ENCODE measurements at places on chromosomes 13 and 19.

GRCh38 chr19:41591951-41592562, 16.1 kb downstream of the CEACAM21 start:
- no peak for DNase-seq

GRCh38 chr19:18626906-18627305, 9.9 kb upstream of the KLHL26 start:
- no peak for DNase-seq

DNA sequence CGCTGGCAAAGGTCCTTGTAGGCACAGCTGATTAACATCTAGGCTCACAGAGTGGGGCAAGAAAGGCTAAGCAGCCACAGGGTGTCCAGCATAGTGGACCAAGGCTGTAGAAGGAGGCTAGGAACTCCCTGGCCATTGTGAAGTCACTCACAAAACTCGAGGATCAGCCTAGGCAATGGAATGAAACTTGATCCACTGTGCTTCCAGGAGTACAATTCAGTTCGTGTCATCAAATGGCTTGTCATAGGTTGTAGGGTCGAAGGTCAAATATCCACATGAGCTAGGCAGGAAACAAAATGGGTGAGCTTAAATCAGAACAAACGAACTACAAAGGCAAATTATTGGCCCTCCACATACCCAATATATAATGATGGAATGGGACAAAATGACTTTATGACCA, 4.4 kb upstream of the FAM187B start:
- DNase-seq, result no peak

GRCh38 chr19:6499052-6499790, 2.9 kb downstream of the TUBB4A start:
- DNase-seq, result no peak

- DNase-seq, result peak; percentile 14
Measured at GRCh38 chr13:98782654-98783053, 30.2 kb upstream of the SLC15A1 start.

DNA sequence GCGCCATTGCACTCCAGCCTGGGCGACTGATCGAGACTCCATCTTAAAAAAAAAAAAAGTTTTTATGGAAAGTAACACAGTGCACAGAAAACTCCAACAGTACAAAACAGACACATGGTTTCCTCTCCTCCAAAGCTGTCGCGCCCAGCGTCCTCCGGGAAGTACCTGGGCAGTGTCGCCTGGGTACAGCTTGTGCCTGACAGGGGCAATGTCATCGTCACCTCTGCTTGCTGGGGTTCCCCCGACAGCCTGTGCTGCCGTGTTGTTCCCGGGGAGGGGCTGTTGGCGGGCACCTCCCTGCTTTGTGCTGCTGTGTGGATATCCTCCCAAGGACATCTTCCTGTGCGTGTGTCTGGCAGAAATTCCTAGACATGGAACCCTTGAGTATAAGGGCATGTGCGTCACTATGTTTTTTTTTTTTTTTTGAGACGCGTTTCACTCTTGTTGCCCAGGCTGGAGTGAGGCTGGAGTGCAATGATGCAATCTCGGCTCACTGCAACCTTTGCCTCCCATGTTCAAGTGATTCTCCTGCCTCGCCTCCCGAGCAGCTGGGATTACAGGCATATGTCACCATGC, 2.4 kb upstream of the F2RL3 start:
- no peak for DNase-seq

- no peak for DNase-seq
Measured at GRCh38 chr19:32471811-32472210, 66.2 kb downstream of the DPY19L3 start.

- peak; percentile 54 for DNase-seq
Measured at GRCh38 chr13:109738298-109738746, 48.1 kb downstream of the IRS2 start.

- DNase-seq, result peak; percentile 62
Measured at GRCh38 chr13:43473437-43473836, 313.3 kb downstream of the ENOX1 start.

DNA sequence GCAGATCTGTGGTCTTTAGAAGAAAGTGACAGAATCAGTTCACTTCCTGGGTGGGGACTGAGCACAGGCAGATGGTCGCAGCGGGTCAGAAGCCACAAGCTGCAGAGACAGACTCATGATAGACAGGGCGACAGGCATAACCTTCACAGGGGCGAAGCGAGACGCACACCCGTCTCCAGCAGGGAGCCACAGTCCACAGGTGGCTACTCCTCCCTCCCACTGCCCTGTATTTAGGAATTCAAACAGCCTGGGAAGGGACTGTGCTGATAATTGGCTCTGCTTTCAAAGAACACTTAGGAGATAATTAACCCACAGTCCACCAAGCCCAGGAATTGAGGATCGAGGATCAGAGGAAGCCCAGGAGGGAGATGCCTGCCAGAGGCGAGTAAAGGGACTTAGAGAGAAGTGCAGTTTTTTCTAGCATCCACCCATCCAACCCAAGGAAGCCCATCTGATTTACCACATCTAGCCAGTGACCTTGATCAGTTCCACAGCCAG, 23.2 kb downstream of the RFX2 start:
- DNase-seq, result no peak

GRCh38 chr13:33509642-33510229, 224.2 kb upstream of the STARD13 start:
- DNase-seq, result peak; percentile 60

DNA sequence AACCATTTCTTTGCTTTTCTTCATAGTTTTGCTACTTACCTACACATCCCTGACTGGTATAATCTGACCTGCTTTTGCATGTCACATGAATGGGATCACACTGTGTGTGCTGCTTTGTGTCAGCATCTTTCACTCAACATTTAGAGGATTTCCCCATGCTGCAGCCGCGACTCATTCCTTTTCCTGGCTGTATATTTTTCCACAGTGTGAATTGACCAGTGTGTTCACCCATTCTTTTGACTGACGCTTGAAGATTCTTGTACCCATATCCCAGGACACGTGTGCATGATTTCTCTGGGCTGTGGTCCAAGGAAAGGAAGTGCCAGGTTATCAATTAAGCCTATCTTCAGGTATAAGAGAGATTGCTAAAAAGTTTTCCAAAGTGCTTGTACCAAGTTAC, 118.4 kb downstream of the DPF1 start:
- no peak for DNase-seq

DNA sequence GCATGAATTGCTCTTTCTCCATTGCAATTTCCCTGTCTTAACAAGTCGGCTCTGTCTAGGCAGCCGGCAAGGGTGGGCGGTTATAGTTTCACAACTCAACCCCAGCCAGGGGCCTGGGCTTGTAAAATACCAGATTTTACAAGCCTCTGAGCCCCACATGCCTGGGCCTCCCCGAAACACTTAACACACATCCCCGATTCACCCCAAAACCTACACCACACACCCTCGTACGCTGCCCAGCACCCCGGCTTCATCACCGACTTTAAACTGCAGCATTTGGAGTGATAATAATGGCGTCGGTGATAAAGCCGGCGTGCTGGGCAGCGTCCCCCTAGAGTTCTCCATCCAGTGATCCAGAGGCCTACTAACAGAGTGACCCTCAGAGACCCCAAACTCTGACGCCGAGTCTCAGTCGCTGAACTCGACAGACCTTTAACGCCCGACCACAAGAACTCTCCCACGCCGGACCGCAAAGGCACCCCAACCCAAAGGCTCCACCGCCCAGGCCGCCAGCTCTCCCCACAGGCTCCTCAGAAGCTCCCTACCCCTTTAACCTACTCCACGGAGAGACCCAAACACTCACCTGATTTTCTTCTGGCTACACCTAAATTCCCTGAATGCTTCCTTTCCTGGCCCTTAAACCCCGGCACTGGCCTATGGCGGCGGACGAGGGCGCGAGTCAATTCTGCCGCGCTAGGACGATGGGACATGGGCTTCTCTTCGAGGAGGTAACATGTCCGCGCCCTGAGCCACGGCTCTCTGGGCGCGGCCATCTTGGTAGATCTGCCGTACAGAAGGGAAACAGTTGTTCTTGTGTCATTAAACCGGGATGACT, at the start of gene ZNF649:
Gene ZNF649 (minus strand): TSS at position 687 of the 835 bp plus-strand sequence. CDS start 4,910 bp downstream, outside the sequence.
- DNase-seq, result peak; percentile 92

DNA sequence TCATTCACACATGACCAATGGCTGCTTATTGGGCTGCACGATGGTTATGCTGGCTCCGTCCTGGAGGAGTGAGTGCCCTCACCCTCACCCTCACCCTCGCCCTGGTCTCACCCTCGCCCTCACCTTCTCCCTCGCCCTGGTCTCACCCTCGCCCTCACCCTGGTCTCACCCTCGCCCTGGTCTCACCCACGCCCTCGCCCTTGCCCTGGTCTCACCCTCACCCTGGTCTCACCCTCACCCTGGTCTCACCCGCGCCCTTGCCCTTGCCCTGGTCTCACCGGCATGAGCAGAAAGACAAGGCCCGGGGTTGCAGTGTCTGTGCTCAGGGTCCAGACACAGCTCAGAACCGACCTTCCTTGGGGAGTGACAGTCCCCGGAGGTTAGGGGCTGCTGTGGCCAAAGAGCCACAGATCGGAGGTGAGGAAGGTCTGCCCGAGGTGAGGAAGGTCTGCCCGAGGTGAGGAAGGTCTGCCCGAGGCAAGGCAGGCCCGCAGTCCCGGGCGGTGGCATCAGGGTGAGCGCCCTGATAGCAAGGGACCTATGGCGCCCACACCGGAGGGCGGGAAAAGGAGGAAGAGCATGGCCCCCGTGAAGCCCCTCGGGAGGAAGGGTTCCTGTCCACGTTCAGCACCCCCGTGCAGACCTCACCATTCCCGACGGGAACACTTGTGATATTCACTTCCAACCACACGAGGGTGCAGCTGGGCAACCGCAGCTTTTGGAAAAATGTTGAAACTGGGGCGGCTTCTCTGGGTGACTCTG, 65.6 kb downstream of the MCF2L start:
- peak; percentile 37 for DNase-seq

GRCh38 chr19:19597809-19598306, 20.6 kb downstream of the PBX4 start:
- peak; percentile 94 for DNase-seq

- DNase-seq, result no peak
Measured at GRCh38 chr13:112715715-112716460, 26.1 kb downstream of the ATP11A start.

DNA sequence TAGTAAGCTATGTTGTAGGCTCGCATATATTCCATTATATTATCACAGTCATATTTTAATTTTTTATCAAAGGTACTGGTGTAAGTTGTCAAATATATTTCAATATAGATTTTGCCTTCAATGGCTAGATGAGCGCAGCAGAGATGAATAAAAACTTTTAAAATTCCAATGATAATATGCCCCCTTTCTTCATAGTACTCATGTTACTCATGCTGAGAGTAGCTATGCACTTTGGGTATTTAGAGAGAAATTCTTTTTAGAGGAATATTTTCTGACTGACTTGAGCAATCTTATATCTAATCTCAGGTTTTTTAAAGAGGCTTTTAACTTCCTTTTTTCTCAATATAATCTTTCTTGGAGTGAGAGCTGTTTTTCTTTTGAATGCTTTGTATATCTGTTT, 11.4 kb downstream of the ZNF254 start:
- no peak for DNase-seq

DNA sequence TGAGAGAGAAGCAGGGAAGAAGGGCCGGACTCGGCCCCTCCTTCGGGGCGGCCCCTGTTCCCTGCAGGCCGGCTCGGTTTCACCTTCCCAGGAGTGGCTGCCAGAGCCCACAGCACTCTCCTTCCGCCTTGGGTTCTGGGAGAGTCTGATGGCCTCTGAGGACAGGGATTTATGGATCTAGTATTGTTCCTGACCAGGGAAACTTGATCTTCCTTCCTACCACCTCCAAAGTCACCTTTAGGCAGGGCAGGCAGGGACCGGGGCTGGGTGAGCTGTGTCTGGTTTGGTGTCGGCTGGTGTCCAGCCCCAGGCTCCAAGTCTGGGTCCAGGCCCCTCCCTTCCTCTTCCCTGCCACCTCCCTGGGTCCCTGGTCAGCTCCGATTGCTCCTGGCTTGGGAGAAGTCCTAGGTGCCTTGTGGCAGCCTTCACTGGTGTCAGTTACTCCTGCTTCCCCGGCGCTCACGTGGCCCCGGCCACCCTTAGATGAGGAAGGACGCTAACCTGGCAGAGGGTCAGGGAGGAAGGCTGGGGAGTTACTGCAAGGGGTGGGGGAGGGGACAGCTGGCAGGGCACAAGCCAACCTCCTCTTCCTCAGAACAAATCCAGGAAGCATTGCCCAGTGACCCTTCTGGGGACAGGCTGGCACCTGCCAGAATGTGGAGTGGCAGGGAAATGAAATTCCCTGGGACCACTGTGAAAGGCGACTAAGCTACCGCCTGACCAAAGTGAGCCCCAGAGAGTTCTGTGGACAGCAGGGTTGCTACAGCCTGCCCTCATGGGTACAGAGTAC, 18.8 kb downstream of the RFX1 start:
- DNase-seq, result peak; percentile 48

- DNase-seq, result no peak
Measured at GRCh38 chr13:108733022-108733560, 103.7 kb downstream of the MYO16 start.

DNA sequence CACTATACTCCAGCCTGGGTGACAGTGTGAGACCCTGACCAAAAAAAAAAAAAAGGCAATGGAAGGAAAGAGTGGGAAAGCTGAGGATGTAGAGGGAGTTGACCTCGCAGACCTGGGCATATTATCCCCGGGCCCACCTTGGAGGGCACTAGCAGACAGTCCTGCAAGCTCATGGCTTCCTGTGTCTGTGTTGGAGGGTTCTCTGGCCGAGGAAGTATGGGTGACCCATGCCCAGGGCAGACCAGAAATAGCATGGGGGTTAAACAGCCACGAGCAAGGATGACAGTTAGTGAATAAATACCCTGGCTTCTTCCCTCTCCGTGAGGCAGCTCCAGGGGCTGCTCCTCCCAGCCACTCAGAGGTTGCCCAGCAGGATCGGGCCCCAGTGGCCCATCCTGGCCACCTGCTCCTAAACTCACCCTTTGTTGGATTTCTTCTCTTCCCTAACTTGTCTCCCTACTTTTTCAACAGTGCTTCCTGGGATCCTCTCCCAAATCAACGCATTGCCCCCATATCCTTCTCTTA, 485.8 kb downstream of the ZNF536 start:
- DNase-seq, result no peak

DNA sequence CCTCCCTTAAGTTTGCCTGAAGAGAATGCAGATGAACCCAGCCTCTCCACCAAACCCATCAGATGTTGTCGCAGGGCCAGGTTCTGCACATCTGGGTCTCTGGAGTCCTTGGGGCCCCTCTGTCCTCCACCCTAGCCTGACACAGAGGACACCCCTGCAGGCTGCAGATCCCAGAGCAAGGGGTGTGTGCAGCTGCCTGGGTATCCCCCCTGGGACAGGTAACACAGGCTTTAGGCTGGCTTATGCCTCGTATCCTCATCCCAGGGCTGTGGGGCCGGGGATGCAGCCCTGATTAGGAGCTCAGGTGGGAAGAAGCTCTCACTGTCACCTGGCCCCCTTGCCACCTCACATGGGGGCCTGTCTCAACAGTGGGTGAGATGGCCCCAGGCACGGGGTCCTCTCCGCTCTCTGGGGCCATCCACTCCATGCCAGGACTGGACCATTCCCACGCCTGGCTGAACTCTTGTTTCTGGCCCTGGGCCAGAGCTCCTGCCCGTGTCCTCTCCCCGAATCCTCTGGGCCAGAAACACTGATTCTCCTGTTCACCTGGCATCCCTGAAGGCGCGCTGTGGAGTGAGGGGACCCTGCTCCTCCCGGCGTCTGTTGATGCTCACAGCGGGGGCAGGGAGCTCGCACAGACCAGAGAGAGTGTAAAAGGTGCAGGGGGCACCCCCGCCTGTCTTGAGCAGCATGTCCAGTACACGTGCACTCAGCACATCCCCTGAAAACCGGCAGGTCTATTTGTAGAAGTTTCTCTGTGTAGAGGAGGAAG, 38.7 kb upstream of the TPM4 start:
- no peak for DNase-seq

- DNase-seq, result no peak
Measured at GRCh38 chr13:75864718-75865117, 228.6 kb downstream of the LMO7 start.
